ENCODE measurements at places on chromosomes 13 and 19.
A peak's percentile ranks its signal among the peaks of the same experiment; 100 is the strongest.

GRCh38 chr19:29542776-29543175 is 17.0 kb downstream of the VSTM2B start:
- DNase-seq, result no peak

GRCh38 chr19:35045667-35046300 is 4.3 kb downstream of the HPN start:
- no peak for DNase-seq

- no peak for DNase-seq
Observed at GRCh38 chr13:112270951-112271350, 105.2 kb upstream of the SPACA7 start.

DNA sequence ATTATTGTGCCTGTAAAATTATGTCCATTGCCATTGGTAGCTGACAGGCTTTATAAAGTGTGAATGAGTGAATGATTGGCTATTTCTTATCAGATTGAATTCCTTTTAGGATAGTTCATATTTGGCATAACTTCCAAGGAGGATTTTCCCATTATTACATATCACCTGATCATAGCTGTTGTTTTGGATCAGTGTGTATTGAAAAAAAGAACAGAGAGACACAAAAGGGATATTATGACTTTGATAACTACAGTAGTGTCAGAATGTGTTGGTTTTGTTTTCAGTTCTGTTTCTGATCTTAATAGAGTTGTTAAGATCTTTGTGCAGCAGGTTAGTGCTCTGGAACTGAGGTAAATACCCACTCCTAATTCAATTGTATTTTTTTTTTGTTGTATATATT is 103.8 kb downstream of the LRCH1 start:
- DNase-seq, result no peak

DNA sequence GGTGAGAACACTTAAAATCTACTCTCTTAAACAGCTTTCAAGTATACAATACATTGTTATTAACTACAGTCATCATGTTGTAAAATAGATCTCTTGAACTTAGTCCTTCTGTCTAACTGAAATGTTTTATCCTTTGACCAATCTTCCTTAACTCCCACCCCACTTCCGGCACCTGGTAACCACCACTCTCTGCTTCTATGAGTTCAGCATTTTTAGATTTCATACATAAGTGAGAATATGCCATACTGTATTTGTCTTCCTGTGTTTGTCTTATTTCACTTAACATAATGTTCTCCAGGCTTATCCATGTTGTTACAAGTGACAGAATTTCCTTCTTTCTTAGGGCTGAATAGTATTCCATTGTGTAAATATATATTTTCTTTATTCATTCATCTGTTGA is 144.1 kb upstream of the TRPC4 start:
- no peak for DNase-seq

- DNase-seq, result no peak
Observed at GRCh38 chr13:41837629-41838028, 123.3 kb downstream of the VWA8 start.

- peak; percentile 40 for DNase-seq
Observed at GRCh38 chr19:43316591-43317319, 36.7 kb upstream of the CD177 start.

DNA sequence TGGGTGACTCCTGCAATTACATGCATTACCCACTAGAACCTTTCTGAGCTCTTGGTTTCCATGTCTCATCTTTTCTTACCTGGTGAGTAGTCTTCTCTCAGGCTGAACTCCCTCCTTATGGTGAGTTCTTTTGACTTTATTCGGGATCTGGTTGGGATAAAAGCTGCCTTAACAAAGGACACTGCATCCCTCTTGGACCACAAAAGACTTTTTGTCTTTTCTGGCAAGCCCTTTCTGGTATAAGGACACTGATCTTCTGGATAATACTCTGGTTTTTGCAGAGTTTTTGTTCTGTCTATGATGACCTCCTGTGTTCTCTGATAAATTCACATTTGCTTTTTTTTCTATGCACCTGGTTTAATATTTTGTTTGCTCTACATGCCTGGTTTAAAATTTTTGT is 66.7 kb downstream of the SLITRK1 start:
- DNase-seq, result no peak

- DNase-seq, result peak; percentile 99
Observed at GRCh38 chr19:44752816-44753625, 4.5 kb downstream of the BCL3 start.

DNA sequence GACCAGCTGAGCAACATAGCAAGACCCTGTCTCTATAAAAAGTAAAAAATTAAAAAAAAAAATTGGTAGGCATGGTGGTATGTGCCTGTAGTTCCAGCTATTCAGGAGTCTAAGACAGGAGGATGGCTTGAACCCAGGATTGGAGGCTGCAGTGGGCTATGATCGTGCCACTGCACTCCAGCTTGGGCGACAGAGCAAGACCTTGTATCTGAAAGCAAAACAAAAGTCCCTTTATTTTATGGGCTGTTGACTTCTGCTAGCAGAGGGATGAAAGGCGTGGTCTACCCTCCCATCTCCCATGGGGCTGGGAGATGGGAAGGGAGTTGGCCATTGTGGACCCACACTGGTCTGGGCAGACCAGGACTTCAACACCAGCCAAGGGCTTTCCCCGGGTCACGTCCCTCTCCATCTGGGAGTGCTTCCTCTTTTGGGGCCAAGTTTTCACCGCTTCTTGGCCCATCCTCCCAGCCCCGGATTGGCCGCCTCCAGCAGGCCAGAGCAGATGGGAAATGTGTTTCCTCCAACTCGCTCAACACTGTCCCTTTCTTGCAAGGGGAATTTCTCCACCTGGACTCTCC is 2.2 kb upstream of the TNFSF9 start:
- no peak for DNase-seq

Measured in amniotic epithelial cell (primary cell).